ENCODE measurements at places on chromosomes 3 and 15.

- no peak for DNase-seq
Observed at GRCh38 chr3:119219069-119219468, 21.6 kb downstream of the B4GALT4 start.

- DNase-seq: no peak
Observed at GRCh38 chr3:194083637-194084224, 52.2 kb upstream of the HES1 start.

- no peak for DNase-seq
Observed at GRCh38 chr15:82056958-82057823, 11.4 kb upstream of the MEX3B start.

- no peak for DNase-seq
Observed at GRCh38 chr3:42493126-42493797, 9.2 kb upstream of the VIPR1 start.

DNA sequence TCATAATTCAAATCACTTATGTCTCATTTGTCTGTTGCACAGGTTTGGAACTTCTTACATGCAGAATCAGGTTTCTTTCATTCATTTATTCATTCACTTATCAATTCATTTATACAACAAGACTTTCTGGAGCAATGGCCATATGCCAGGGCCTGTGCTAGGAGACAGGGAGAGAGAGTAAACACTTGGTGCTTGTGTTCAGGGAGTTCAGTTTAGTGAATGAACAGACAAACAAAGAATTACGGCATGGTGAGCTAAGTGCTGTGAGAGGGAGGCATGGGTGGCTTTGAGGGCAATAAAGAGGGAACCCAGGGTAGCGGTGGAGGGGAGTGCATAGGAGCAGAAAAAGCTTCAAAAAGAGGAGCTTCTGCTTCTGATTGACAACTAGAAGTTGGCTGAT is 8.5 kb upstream of the IREB2 start:
- no peak for DNase-seq

- DNase-seq: no peak
Observed at GRCh38 chr3:152185891-152186630, 82.7 kb upstream of the MBNL1 start.

- peak; percentile 3 for DNase-seq
Observed at GRCh38 chr15:26891448-26892181, 24.8 kb downstream of the GABRA5 start.

- DNase-seq: no peak
Observed at GRCh38 chr15:92112180-92112579, 258.7 kb downstream of the SLCO3A1 start.

- no peak for DNase-seq
Observed at GRCh38 chr15:80234883-80235282, 17.1 kb downstream of the CTXND1 start.

DNA sequence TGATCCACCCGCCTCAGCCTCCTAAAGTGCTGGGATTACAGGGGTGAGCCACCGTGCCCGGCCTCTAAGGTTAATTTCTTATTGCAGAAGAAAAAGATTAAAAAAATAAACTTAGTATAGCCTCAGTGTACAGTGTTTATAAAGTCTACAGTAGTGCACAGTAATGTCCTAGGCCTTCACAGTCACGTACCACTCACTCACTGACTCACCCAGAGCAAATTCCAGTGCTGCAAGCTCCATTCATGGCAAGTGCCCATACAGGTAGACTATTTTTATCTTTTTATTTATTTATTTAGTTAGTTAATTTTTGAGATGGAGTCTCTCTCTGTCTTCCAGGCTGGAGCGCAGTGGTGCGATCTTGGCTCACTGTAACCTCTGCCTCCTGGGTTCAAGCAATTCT is 3.2 kb upstream of the FLNB start:
- DNase-seq: no peak

DNA sequence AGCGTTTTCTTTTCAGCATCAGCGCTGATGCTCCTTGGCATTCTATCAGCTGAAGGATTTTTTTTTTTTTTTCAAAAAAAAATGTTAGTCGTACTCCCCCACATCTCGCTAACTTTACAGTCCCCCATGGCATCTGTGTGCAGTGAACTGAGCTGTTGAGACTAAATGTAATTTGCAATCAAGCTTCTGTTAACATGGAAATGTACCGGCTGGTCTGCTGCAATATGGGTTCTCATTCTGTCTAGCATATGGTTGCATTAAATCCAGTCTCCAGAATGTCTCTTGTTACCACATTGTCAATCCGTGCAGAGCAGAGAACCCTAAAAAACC is 32.2 kb upstream of the TPRG1 start:
- DNase-seq: no peak

DNA sequence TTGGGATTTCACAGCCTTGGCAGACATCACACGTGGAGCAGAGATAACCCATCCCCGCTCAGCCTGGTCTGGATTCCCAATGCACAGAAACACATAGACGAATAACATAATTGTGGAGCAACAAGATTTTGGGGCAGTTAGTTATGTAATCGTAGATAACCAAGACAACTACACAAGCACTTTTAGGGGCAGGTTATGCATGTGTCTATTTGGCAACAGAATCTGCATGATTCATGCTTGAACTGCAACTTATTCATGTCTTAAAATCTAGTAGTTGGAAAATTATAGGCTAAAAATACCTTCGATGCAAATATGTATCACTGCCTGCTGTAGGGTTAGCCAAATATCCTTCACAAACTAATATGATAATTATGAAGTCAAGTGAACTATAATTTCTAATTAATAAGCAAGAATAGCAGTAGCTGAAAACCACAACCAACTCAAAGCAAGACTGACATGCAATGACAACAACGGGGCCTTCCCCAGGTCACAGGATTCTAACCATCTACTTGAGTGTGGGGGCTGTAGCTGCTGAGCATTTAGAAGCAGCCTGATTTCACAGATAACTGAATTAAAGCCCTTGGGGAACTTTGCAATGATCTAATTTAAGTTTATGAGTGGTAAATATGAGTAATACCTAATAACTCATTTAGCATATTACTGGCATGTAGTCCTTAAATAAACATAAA is 31.1 kb downstream of the DGKG start:
- DNase-seq: no peak

DNA sequence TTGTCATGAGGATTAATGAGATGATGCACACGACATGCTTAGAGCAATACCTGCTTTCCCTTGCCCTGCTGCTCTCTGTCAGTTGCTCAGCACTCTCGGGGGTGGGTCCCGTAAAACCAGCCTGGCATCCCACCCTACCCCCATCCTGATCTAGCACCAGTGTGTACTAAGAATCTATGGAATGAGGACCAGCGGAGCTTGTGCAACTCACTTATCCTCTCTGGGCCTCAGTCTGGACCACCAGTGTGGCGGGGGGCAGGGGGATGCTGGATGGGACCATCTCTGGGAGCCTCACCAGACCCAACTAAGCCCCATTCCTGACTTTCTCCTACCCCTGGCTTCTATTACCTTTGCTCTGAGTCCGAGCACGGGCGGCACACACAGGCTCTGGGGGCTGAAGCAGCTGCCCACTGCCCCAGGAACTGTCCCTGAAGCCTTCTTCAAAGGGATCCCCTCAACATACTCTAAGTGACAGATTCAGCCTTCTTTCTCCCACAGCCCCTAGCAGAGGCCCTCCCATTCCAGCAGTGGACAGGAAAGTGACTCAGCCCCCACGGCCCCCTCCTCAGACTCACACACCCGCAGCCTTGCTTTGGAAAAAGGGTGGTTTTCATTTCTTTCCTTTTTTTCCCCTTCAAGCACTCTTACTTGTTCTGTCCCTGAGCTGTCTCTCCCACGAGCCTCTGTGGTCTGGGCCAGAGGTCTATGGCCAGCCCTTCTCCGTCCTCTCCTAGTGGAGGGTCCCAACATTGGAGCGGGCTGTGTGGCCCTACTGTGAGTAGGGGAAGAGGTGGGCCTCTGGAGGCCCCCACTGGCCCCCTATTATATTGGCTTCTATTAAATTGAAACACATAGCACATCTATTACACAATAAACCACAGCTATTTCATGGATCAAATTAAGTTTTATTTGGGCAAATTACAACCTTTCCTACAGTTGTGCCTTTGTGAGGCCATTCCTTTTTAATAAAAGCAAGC is 100.3 kb downstream of the SMAD6 start:
- no peak for DNase-seq

DNA sequence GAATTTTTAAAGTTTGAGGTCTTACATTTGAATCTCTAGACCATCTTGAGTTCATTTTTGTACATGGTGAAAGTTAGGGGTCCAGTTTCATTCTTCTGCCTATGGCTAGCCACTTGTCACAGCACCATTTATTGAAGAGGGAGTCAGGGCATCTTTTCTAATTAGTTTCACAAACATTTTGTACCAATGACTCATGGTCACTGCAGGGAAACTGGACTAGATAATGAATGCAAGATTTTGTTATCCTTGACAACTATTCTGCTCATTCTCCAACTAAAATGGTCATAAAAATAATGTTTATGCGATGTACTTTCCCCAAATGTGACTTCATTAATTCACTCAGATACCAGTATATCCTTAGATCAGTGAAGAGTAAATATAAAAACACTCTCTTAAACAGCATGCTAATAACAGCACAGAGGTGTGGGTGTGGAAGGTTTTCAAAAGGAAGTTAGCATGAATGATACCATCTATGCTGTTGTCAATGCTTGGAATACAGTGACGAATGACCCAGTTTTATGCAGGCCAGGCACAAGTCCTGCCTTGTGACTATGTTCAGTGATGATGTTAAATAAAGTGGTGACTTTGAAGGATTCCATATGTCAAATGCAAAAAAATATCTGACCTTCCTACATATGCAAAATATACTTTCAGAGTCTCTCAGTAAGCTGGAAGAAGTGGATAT is 314.9 kb upstream of the TMCO5A start:
- DNase-seq: no peak

DNA sequence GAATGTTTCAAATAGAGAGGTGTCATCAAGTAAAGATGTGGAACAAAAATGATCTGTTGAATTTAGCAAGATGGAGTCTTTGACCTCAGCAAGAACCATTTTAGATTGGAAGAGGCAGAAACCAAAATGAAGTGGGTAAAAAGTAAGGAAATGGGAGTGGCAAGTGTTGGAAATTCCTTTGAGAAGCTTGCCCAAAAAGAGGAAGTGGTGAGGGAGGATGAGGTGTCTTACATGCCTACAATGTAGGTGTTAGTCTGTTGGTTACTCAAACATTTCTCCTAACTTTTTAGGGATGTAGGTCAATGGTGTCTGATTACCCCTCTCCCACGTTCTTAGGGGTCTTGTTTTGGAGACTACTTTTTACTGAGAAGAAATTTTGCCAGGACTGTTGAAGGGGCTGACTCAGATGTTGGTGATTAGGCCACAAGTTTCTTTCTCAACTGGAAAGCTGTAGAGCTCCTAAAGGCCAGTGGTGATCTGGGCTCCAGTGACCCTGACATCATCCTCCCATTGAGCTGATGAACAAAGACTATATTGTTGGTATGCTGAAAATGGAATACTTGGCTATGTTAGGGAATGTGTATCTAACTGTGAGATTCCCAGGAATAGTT is 5.1 kb downstream of the PPP2R3A start:
- no peak for DNase-seq

GRCh38 chr15:82052751-82053150 is 6.9 kb upstream of the MEX3B start:
- no peak for DNase-seq

GRCh38 chr3:138186803-138187295 is 252 bp upstream of the ARMC8 start:
- peak; percentile 54 for DNase-seq

DNA sequence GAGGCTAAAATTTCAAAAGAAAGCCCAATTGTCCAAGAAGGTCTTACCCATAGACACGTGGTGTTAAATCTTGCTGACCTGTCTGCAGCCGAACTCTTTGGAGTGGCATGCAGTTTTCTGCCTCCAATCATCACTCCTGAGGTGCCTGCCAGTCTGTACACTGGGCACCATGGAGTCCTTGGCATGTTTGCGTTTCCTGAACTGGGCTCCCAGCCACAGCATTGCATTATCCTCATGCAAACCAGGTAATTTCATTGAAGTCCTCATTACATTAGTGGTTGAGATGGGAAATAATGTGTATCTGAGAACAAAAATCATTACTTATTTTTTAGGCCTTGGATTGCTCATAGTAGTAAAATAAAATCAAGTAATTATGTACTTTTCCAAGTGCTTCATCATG is 152.3 kb downstream of the AKAP13 start:
- no peak for DNase-seq

- no peak for DNase-seq
Observed at GRCh38 chr3:55505776-55506175, 18.7 kb upstream of the WNT5A start.

- DNase-seq: no peak
Observed at GRCh38 chr3:55658270-55658669, 171.2 kb upstream of the WNT5A start.

- DNase-seq: peak; percentile 11
Observed at GRCh38 chr3:21621181-21621651, 129.8 kb downstream of the ZNF385D start.

GRCh38 chr3:177351757-177352158 is 154.5 kb upstream of the TBL1XR1 start:
- DNase-seq: no peak

GRCh38 chr3:192422997-192423342 is 304.4 kb downstream of the FGF12 start:
- no peak for DNase-seq

DNA sequence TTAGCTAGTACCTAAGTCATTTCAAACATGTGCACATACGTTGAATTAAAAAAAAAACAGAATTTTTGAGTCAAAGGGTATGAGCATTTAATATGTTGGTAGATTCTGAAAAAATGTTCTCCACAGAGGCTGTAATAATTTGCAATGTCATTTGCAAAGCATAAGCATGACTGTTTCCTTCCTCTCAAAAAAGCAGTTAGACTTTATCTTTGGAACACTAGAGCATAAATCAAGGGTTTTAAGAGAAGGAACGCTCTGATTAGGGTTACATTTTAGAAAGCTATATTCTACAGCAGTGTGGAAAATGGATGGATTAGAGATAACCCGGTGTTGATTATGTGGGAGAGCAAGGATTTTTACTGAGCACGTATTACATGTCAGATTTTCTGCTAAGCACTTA is 193.7 kb downstream of the WDR72 start:
- DNase-seq: no peak

DNA sequence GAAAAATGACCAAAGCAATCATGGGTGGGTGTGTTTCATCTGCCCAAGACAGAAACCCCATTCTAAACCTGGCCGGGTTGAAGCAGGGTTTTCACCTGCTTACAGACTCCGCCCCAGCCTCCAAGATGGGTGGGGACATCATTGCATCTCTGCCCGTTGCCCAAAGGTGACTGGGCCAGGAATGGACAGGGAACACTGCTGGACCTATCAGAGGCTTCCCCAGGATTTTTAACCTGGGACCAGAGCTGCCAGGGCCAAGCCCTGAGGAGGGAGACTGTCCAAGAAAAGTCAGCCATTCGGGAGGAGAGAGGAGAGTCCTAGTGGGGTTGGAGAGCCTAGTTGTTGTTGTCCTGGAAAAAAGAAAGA is 109.7 kb upstream of the ALDH1A3 start:
- no peak for DNase-seq

GRCh38 chr3:66010739-66011655 is 27.7 kb downstream of the MAGI1 start:
- DNase-seq: no peak

- DNase-seq: peak; percentile 73
Observed at GRCh38 chr3:54822206-54822605, 105.7 kb downstream of the LRTM1 start.
